ENCODE measurements at places on chromosomes 6 and 20.

DNA sequence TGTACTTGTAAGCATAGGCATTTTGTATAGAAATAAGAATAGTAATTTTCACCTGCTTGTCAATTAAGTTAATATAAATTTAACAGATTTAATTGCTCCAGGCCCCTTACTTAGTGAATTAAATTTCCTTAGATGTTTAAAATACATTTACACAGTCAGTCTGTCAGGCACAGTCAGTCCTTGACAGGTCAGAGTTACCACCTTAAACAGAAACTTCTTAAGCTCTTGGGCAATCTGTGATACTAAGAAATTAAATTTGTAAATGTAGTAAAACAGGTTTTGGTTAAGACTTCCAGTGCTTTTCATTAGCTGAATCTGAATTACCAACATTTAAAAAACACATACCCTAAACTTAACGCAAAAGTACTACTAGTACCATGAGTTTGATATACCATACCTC lies 15.9 kb downstream of the PTPRA start:
- DNase-seq, result no peak

DNA sequence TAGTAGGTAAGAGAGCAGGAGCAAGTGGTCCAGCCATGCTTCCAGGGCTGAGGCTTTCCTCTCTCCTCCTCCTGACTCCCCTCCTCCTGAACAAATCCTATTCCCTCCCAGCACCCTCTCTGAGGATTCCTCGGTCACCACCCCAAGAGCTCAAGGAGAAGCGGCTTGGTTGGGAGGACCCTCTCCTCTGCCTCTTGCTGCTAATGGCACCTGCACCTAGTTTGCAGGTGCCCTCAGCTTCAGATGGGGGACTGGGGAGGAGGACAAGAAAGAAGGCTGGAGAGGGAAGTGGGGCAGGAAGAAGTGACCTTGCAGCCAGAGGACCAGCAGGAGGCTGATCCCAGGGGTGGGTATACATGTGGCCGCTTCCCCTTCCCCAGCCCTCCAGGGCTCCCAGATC lies 17.5 kb downstream of the NCR2 start:
- DNase-seq, result no peak

- DNase-seq, result no peak
Measured at GRCh38 chr6:150654608-150655007, 54.9 kb downstream of the PLEKHG1 start.

GRCh38 chr20:60331688-60332300 lies 373.6 kb downstream of the CDH26 start:
- DNase-seq, result no peak

DNA sequence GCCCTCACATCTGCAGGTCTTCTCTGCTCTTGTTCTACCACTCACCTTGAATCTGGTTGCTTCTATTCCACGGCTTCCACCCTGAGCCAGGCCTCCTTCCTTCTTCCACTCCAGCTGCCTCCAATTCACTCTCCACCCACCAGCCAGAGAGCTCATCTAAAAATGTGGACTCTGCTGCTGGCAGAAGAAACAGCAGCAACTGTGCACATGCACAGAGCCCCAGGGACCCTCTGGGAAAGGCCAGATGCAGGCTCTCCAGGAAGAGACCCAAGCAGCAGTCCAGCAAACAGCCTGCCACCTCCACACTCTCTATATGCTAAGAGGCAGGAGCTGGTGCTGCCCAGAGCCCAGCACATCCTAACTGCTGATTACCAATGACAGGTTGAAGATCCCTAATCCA lies 162.6 kb upstream of the TOP1 start:
- no peak for DNase-seq

GRCh38 chr20:20782755-20783154 lies 70.3 kb upstream of the RALGAPA2 start:
- DNase-seq, result no peak

- DNase-seq, result no peak
Measured at GRCh38 chr6:126804332-126805064, 314.0 kb upstream of the RSPO3 start.

DNA sequence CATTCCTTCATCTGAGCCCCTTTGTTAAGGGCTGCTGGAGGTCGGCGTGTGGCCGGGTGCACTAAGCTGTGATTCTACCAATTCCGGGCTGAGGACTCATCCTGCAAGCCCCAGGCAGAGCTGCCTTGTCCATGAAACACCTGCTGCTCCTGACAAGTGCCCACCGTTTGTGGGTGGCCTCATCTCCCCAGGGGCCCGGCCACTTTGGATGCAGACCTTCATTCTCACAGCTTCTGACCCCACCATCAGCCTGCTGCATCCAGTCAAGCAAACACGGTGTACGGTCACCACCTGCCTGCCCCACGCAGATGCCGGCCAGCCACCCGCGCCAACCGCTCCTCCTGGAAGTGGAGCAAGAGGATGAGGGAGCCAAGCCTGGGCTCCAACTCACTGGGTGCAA lies 382.7 kb downstream of the THBS2 start:
- no peak for DNase-seq

- DNase-seq, result no peak
Measured at GRCh38 chr6:16578695-16579285, 182.5 kb downstream of the ATXN1 start.

- DNase-seq, result no peak
Measured at GRCh38 chr20:51650685-51651134, 108.2 kb upstream of the NFATC2 start.

DNA sequence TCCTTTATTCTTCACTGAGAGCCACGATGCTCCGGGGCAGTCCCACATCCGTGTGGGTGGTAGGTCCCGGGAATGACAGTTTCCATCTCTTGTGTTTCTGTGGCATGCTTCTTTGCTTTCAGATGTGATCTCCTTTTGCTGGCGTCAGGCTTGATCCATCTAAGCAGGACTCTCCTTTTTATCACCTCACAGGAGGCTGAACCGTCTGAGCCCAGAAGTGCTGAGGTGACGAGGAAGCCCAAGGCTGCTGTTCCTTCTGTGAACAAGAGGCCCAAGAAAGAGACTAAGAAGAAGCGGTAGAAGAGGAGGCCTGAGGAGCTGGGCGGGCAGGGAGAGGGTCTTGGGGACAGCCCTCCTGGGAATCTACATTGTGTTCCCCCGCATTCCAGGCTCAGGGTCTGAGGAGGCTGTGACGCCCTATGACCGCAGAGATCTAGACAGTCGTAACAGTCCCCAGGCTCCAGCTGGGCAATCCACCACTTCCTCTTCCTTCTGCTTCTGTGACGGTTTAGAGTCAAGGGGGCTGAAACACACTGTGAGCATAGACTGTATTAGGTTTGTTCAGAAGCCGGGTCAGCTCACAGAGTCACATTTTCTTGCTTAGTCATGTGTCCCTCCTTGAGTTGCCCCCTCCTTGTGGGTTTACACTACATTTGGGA lies 26.8 kb downstream of the MANBAL start:
- DNase-seq, result no peak

DNA sequence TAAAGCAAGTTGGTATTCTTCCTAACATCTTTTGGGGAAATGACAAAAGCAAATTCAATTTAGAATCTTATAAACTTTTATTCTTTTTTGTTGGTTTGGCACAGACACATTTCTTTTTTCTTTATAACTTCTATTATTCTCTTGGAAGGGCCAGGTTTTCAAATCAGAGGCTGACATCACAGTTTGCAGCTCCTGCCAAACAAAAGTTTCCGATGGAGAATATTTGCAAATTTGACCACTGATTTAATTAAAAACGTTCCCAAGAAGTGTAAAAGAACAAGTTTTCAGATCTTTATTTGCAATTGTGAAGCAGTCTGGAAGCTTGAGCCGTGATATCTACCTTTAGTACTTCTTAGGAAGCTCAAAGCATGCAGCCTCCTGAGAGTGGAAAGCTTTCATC lies 53.8 kb upstream of the CD83 start:
- DNase-seq, result no peak

DNA sequence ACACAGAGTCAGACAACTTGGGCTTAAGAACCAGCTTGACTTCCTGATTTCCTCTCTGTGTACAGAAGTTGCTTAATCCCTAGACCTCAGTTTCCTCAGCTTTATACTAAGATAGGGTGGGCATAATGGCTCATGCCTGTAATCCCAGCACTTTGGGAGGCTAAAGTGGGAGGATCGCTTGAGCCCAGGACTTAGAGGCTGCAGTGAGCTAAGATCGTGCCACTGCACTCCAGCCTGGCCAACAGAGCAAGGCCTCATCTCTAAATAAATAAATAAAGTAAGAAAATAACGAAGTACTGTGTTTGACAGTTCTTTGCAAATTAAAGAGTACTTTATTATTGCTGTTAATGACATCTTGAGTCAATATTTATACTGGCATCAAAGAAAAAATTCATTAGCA lies 41.7 kb downstream of the CNKSR3 start:
- DNase-seq, result no peak

- DNase-seq, result peak; percentile 87
Measured at GRCh38 chr6:41652866-41653652, 14.8 kb downstream of the MDFI start.

DNA sequence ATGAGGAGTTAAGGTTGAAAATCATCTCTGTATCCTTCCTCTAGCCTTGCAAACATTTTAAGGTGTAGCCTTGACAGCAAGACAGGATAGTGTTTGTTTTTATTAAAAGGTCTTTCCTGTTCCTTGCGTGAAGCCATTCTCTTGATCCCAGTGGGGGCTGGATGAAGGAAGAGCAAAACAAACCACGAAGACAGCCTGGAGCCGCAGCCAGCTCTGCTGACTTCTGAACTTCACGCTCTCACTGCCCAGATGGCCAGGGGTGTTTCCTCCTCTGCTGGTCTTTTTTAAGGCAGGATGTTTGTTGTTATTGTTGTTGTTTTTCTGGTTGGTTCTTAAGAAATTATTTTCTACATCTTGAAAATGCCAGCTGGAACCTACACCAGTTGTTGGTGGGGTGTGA lies 156.4 kb downstream of the MTHFD1L start:
- peak; percentile 74 for DNase-seq

GRCh38 chr6:136037876-136038460 lies 186.5 kb downstream of the PDE7B start:
- DNase-seq, result no peak

DNA sequence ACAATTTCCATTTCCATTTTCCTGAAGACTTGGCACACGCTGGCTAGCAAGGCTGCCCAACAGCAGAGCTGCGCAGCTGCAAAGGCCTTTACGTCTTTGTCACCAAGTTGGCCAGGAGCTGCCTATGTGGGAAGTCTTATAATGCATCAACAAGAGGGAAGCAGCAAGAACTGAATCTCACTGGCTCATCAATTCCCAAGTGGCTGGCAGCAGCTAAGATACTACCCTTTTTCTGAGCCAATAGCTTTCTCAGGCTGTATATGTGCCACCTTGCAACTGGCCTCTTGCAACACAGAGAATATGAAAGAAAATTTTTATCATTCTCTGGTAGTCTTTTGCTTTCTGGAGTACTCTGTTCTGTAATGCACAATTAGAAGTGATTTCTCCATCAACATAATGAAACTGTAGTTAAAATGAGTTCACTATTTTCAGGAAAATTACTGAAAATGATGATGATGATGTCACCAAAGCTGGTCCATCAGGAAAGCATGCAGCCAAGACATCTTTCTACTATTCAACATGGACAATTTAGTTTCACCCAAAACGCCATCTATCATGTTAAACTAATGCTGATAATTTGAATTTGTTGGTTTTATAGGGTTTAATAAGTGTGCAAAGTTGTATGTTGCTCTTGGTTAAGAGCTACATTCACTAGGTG lies 97.3 kb upstream of the FOXA2 start:
- DNase-seq, result no peak

GRCh38 chr6:114718186-114718585 lies 375.4 kb upstream of the HS3ST5 start:
- no peak for DNase-seq

- peak; percentile 53 for DNase-seq
Measured at GRCh38 chr6:699319-699718, 6.4 kb upstream of the EXOC2 start.

DNA sequence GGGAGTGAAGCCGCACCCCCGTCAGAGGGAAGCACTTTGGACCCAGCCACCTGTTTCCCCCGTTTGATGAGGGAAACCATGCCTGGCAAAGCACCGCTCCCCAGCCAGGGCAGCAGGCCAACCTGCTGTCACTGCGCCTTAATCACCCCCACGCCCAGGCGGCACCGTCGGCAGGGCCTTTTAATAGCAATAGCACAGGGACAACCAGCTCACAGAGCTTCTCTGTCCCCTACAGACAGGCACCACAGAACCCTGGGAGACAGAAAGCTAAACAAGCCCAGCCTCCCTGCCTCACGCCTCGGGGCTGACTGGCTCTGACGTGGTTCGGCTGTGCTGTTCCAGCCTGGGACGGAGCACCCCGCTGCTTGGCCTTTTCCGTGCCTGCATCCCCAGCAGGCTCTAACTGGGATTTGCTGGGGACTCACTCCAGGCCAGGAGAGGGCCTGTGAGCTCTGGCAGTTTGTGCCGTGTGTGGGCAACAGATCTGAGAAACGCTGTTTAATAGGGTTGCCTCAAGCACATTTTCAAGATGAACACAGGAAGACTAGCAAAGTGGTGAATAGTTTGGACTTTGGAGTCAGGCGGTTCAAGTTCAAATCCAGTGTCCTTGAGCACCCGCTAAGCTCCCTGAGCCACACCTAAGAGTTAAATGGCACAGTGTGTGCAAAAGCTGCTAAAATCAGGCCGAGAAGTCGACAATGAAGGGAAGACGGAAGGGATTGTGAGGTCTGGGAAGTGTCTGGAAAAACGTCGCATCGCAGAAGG lies 223.8 kb downstream of the NRN1 start:
- no peak for DNase-seq

DNA sequence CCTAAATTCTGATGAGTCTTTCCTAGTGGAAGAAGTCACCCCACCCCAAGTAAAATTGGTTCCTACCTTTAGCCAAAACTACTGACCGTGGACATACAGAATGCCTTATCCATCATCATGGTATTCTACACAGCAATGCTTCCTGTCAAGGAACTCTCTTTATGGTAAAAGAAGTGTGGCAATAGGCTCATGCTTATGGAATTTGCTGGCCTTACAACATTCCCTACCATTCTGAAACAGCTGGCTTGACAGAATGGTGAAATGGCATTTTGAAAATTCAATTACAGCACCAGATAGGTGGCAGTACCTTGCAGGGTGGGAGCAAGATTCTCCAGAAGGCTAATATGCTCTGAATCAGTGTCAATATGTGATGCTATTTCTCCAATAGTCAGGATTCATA lies 41.8 kb upstream of the BACH2 start:
- DNase-seq, result no peak

- DNase-seq, result no peak
Measured at GRCh38 chr6:22069306-22069800, 227.5 kb downstream of the PRL start.

DNA sequence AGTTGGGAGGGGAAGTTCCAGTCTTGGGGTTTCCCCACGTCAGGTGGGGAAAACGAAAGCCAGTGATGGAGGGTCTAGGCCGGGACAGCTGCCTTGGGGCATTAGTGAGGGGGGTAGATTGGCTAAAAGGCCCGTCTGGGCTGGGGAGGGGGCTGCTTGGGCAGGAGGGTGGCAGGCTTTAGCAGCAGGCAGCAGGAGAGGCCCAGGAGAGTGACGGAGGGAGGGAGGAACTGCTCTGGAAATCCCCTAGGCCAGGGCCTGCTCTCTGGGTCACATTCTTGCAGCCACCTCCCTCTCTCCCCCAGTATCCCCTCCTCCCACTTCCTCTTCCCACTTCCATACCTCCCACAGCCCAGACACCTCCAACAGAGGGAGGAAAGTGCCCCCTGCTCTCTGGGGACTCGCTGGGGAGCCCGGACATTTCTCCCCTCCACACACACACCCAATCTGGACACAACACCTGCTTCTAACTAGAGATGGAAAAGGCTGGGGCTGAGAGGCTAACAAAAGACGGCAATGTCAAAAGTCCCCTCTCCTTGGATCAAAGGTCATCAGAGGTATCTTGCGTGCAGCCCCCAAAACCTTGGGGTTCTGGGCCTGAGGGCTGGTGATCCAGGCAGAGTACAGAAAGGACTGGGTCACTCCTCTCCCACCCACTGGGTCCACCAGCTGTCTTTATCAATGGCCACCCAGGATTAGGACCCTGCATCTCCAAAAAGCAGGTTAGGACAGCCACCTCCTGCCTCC lies 1.8 kb downstream of the NFKBIE start:
- DNase-seq, result peak; percentile 91

- no peak for DNase-seq
Measured at GRCh38 chr6:4308364-4308763, 173.0 kb upstream of the ECI2 start.

Data from osteoblast (primary cell).